CD4-positive, alpha-beta T cell treated with Interleukin-6 at 100 ng/mL for 8 hours (primary cell): ENCODE measurements at places on chromosomes 2 and 18.

DNA sequence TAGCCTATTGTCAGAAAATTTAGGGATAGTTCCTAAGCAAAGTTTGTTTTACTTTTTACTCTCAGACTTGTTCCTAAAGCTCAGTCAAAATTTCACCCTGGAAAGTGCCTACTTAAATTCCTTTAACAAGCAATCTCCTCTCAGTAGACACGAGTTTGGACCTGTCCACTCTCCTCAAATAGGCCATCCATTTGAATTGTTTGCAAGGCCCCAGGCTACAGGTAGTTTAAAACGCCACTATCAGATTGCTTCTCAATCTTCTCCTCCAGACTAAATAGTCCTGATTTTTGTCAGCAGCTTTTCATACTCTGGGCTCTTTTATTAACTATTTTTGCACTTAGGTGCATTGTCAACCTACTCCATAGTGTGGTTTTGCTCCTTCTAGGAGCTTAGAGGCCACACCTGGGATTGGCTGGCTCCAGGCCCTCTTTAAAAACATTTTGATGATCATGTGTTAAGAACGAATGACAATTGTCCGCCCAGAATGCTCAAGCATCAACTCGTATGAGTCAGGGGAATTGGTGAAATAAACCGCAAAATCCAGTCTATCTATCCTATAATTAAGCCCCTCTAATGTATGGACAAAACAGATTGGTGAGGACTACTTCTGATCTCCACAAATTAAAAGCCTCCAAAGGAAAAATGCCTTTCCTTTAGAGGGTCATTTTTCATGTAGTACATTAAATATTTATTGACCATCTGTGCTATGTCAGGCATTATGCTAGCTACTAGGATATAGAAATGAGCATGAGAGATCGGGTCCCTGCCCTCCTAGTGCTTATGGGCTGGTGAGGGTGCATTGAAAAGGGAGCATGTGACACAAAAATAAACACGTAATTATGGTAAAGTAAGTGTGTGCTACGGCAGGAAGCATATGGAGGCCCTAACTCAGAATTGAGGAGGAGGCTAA is 333.8 kb upstream of the TNP1 start:
- DNase-seq = no peak

DNA sequence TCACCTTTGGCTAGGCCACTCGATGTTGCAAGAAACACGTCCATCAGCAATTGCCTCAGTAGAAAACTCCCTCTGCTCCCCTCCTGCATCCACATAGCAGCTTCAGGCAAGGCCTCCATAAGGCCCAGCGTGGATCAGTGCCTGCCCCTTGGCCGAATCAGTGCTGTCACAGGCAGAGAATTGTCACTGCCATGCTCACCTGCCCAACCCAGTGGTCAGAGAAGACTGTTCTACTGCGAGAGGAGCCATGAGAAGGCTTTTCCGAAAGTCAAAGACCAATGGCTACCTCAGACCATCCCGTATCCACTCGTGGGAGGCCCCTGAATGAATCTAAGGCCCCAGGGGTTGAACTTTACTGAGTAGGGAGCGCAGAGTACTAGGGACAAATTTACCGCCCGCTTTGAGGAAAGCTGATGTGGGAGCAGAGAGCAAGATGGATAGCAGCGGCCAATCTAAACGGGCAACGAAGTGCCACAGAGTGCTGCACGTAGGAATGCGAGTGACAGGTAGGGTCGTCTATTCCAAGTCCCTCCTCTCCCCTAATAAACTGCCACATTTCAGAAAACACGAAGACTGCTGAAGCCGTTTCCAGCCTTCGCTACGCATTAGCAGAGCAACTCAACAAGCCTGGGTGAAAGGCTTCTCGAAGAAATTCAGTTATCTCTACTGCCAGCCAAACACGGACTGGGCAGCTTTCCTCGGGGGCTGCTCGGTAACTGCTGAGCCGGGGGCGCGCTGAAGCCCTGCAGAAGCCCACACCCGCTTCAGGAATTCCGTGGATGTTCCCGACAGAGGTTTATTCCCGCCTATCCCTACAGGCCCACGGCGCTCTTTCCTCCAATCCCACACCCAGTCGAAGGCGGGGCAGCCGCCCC is 968 bp upstream of the RALBP1 start:
- DNase-seq = no peak

GRCh38 chr2:7539760-7540159 is 622.5 kb downstream of the RNF144A start:
- DNase-seq = no peak

- no peak for DNase-seq
Measured at GRCh38 chr18:67239826-67240225, 276.7 kb downstream of the DSEL start.

DNA sequence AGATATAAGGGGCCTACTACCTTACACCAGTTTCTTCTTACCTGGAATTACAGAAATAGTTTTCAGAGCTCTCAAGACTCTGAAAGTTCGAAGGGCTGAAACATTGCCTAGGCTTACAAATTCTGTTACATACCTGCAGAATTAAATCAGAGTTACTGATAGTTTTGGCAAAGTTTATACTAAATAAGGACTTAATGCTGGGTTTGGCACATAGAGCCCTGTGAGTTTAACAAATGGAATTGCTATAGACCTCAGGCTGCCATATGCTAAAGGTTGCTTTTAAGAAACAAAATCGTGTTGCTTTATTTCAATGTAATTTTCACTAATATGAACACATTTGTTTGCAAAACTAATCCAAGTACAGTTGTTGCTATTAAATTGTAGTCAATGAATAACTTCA is 40.1 kb downstream of the SCN3A start:
- no peak for DNase-seq

- DNase-seq = no peak
Measured at GRCh38 chr2:54553775-54554174, 97.6 kb downstream of the SPTBN1 start.

GRCh38 chr2:218505754-218506371 is 62.3 kb downstream of the USP37 start:
- DNase-seq = no peak

DNA sequence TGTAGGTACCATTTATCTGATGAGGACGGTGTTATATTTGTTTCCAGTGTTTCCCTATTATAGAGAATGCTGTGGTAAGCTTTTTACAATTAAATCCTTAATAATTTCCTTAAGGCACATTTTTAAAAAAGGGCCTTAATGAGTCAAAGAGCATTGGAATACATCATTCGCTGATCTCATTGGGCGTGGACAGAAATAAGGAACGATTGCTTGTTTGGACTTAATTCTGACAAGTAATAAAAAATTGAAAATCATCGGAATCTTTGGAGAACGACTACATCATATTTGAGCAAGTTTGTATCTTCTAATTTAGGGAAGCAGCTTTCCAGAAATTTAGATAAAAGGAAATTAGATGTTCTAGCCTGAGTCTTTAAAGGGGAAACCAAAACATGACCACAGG is 11.3 kb downstream of the AGPS start:
- no peak for DNase-seq

DNA sequence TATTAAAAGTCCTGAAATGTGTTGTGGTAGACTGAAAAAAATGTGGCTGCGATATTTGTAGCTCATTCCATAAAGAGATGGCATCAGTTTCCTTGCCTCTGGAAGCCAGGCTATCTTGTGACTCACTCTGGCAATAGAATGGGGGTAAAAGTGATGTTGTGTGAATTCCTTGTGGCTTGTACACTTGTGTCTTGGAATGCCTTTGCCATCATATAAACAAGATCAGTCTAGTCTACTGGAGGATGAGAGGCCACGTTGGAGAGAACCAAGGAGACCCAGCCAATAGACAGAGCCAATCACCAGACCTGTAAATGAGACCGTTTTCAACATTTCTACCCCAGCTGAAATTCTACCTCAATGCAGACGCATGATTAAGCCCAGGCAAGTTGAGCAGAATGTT is 254.1 kb downstream of the TRIB2 start:
- no peak for DNase-seq

GRCh38 chr2:105933906-105934305 is 189.2 kb downstream of the NCK2 start:
- DNase-seq = no peak

GRCh38 chr18:5747678-5748077 is 147.6 kb downstream of the TMEM200C start:
- no peak for DNase-seq

DNA sequence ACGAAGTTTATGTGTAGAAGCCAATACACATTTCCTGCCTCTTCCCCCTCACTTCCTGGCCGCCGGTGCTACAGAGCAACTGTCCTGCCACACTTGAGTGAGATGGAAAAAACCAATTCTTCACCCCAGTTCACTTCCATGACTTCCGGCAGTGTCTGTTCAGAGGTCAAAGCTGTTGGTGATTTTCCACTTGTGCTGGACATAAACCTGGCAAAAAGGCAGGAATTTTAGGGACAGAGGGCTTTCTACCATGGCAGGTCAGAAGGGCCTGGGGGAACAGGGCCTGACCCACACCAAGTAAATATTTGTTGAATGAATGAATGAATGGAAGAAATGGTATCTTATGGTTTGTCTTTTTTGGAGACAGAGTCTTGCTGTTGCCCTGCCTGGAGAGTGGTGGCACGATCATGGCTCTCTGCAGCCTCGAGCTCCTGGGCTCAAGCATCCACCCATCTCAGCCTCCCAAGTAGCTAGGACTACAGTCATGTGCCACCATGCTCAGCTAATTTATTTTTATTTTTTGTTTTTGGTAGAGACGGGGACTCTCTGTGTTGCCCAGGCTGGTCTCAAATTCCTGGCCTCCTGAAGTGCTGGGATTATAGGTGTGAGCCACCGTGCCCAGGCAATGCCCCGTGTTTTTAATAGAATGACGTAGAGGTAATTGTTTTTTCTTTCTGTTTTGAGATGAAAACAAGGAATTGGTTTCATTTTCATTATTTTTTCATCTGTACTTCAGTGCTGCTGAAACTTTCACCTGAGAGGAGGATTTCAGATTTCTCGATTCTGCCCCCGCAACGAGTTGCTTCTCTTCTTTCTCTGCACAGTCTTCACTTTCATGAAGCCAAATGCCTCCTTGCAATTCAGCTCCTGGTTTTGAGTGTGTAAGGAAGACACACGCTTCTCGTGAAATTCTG is 48.0 kb upstream of the LPIN2 start:
- peak; percentile 55 for DNase-seq

DNA sequence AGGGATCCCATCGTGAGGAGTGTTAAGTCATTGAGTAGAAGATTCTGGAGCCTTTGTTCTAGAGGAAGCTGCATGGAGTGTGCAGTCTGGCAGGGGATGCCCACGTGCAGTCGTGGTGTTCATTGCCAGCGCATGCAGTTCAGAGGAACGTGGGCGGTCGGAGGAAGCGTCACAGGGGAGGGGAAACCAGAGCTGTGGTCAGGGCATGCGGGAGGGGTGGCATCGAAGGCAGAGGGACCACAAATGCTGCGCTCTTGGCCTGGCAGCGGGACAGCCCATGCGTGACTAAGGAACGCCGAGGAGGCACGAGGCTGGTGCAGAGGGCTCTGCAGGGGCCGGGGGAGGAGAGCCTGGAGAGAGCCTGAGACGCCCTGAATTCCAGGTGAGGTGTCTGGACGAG is 141.1 kb downstream of the KLHL29 start:
- DNase-seq = no peak

DNA sequence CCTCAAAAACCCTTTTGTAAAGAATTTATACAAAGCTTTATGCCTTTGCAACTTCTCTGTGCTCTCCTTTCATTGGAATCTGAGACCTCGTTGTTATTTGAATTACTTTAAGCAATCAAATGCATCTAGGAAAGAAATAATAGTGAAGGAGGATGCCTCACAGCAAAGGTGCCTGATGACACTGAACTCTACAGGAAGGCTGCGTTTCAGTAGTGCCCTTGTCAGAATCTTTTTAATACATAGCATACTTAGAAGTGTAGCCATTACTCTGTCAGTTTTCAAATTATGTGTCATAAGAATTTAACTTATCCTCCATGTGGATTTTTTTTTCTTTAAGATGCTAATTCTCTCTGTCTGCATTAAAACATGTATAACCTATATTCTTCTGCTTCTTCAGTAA is 9.6 kb upstream of the LYPD6B start:
- no peak for DNase-seq

DNA sequence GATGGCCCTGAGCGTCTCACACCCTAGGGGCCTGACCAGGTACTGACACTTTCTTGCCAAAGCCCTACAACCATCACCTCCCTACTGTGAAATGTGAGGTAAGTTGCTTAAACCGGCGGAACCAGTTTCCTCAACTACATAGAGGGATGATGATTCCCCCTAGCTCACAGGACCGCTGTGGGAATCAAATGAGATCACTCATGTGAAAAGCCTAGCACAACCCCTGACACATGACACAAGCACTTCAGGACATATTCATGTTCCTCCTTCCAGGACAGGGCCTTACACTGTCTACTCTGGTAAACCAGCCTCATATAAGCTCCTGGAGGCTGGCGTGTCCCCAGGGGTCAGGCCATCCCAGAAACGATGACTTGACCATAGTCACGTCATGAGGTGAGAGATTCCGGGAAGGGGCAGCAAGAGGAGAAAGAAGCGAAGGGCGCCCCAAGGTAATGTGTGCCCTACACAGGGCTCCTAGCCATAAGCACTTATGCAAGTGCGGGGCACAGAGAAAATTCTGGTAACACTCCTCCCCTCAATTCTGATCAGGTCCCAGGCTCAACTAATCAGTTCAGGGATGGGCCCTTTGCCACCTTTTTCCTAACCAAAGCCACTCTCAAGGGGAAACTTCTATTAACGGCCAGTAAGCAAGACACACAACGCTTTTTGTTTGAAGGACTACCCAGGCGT is 49.5 kb downstream of the C2orf42 start:
- DNase-seq = peak; percentile 64

DNA sequence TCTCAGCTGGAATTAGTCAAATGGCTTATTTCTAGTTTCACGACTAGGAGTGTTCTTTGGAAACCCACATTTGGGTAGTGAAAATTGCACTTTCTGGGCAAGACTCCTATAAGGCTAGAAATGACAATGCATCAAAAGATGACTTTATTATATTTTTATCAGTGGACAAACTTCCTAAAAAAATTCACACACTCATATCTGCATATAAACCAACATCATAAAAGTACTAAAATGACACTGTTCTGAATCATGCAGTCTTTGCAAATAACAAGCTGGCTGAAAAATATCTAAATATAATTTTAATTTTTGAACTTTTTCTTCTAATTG is 17.6 kb downstream of the MXD1 start:
- DNase-seq = no peak

DNA sequence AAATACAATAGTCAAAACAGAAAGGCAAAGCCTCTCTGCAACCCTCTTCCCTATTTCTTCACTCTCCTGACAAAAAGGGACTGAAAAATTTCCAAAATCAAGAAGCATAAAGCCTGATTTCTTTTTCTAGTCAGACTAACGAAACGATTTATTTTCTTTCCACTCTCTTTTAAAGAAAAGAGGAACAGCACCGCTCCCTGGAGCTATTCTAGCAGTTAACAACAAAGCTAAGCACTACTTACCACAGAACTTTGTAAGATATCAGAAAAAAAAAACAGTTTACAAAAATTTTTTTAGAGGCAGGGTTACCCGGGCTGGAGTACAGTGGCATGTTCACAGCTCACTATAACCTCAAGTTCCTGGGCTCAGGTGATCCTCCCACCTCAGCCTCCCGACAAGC is 14.4 kb upstream of the FHL2 start:
- DNase-seq = no peak

GRCh38 chr2:17628349-17629261 is 88.1 kb downstream of the VSNL1 start:
- no peak for DNase-seq
